ENCODE measurements at places on chromosomes 3 and 15. TPM values are rescaled to one million over a fixed set of nuclear protein-coding genes. Genes with fewer than 3 reads are reported as not detected.

Gene BOC
- total RNA-seq, result 0.40 TPM

- no peak for DNase-seq
- H3K27ac ChIP-seq, result no peak overlapping the region
- no peaks in the 10 kb centered on the region for H3K27me3 ChIP-seq
- H3K4me1 ChIP-seq, result no peaks in the 10 kb centered on the region
These were observed 72.2 kb downstream of the EPHB1 start for GRCh38 chr3:134867277-134867676.

- H3K4me1 ChIP-seq, result peaks cover 30% of the 10 kb centered on the region
- H3K36me3 ChIP-seq, result no peaks in the 10 kb centered on the region
- H3K27me3 ChIP-seq, result no peaks in the 10 kb centered on the region
- H3K4me3 ChIP-seq, result no peak overlapping the region
These were observed 16.7 kb upstream of the PPP1R2 start for GRCh38 chr3:195559723-195560409.

DNA sequence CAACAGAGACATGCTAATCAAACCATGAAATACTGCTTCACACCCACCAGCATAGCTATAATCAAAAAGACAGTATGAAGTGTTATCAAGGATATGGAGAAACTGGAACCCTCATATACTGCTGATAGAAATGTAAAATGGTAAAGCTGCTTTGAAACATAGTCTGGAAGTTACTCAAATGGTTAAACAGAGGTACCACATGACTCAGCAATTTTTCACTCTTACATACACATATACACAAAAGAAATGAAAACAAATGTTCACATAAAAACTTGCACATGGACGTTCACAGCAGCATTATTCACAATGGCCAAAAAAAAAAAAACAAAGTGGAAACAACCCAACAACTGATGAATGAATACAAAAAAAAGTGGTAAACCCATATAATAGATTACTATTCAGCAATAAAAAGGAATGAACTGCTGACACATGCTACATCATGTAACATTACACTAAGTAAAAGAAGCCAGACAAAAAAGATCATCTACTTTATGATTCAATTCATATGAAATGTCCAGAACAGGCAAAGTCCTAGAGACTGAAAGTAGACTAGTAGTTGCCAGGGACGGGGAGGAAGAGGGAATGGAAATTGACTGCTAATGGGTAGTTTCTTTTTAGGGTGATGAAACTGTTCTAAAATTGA is 23.2 kb downstream of the ZNF148 start:
- peak overlapping the region; percentile 32 for H3K27ac ChIP-seq
- H3K4me1 ChIP-seq, result peaks cover 65% of the 10 kb centered on the region
- peaks cover 35% of the 10 kb centered on the region for H3K36me3 ChIP-seq
- DNase-seq, result no peak
- no peak overlapping the region for H3K4me3 ChIP-seq

DNA sequence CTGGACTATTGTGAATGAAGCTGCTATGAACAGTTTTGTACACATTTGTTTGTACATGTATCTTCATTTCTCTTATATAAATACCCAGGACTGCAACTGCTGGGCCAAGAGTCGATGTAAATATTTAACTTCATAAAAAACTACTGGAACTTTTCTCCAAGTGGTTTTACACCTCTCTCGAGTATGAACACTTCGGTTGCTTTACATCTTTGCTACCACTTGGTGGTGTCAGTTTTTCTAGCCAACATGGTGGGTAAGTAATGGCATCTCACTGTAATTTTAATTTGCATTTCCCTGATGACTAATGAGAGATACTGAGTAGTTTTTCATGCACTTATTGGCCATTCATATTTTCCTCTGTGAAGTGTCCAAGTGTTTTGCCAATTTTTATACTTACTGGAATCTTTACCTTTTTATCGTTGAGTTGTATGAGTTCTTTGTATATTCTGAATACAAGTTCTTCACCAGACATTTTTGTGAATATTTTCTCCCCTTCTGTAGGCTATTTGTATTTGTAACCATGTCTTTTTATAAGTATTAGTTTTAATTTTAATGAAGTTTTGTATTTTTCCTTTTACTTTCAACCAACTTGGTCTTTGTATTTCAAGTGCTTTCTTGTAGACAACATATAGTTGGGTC is 44.4 kb downstream of the PCOLCE2 start:
- no peak for DNase-seq
- no peaks in the 10 kb centered on the region for H3K36me3 ChIP-seq
- peaks cover 2% of the 10 kb centered on the region for H3K4me1 ChIP-seq
- no peak overlapping the region for H3K27ac ChIP-seq
- peaks cover 4% of the 10 kb centered on the region for H3K27me3 ChIP-seq

- H3K4me3 ChIP-seq, result no peak overlapping the region
- H3K36me3 ChIP-seq, result no peaks in the 10 kb centered on the region
- no peaks in the 10 kb centered on the region for H3K27me3 ChIP-seq
- no peak overlapping the region for H3K27ac ChIP-seq
- DNase-seq, result no peak
These were observed 5.0 kb upstream of the KPNA1 start for GRCh38 chr3:122519693-122520092.

DNA sequence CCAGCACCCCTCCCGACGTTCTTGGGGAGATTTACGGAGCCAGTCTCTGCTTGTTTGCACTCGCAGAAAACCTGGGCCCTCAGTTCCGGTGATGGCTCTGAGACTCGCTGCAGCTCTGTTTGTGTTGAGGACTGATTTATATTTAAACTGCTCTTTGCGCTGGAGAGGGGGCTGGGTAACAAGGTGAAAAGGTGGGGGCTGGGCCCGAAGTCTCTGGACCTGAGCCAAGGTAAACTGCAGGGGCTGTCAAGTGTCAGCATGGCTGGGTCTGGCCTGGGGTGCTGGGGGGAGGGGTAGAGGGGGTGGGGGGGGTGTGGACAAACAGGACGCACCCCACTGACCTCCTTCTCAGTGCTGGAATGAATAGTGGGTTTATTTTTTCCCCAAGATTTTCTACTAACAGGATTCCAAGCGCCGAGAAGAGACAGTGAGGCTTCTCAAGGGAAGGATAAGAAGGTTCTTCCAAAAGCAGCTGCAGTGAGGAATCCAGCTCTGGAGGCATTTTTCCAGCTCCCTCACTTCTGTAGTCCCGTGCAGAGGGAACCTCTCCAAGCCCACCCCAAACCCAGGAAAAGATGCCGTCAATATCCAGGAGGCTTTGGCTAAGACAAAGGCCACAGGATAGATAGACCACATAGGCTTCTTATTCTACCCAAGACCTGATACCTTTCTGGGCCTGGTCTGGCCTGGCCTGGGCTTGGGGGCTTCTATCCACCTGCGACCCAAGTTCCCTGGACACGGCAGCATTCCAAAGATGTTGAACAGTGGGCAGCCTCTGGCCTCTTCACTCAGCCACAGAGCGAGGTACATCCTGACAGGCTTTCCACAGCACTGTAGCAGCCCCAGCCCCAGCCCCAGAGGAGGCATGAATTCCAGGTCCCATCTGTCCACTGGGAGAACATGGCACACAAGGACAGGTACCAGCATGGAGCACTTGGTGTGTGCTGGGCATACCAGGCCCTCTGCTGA is 938 bp upstream of the SLCO2A1 start:
- peaks cover 34% of the 10 kb centered on the region for H3K27me3 ChIP-seq
- peak overlapping the region; percentile 7 for H3K4me3 ChIP-seq
- H3K4me1 ChIP-seq, result peaks cover 2% of the 10 kb centered on the region
- H3K36me3 ChIP-seq, result no peaks in the 10 kb centered on the region
- no peak overlapping the region for H3K27ac ChIP-seq
- no peak for DNase-seq

- H3K4me1 ChIP-seq, result no peaks in the 10 kb centered on the region
- H3K27ac ChIP-seq, result no peak overlapping the region
- no peak for DNase-seq
These were observed 87.8 kb upstream of the MDFIC2 start for GRCh38 chr3:70400194-70400593.

- H3K4me3 ChIP-seq, result no peak overlapping the region
- H3K27ac ChIP-seq, result no peak overlapping the region
- no peaks in the 10 kb centered on the region for H3K27me3 ChIP-seq
These were observed 51.3 kb upstream of the SCAANT1 start for GRCh38 chr3:63963496-63963895.
